Activated naive CD8-positive, alpha-beta T cell treated with anti-CD3 and anti-CD28 coated beads for 36 hours (primary cell): ENCODE measurements at places on chromosomes 7 and 10. TPM values are rescaled to one million over a fixed set of nuclear protein-coding genes. Genes with fewer than 3 reads are reported as not detected.

Gene ABCB4
- total RNA-seq, result 0.43 TPM

- no peaks in the 10 kb centered on the region for H3K36me3 ChIP-seq
- peaks cover 66% of the 10 kb centered on the region for H3K27me3 ChIP-seq
- no peak for DNase-seq
- no peak overlapping the region for H3K4me3 ChIP-seq
- H3K4me1 ChIP-seq, result no peaks in the 10 kb centered on the region
Observed at GRCh38 chr10:14163377-14164086, 167.2 kb downstream of the FRMD4A start.

Gene GARIN1A
- 0.29 TPM for total RNA-seq

DNA sequence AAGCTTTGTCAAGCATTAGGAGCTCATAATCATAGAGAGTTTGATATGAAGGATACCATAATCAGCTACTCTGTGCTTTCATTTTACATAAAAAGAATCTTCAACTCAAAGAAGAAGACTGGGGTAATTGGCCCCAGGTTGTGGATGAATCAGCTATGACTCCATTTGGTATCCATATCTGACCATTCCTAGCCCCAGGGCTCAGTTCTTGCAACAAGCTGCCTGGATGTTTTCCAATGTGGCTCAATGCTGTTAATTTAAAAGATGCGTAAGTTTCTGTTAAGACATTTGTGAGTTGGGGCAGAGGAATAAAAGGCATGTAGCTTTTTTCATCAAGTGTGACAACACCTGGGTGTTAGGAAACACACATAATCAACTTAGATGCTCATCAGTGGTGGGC, 951.1 kb downstream of the NRG3 start:
- no peak overlapping the region for H3K27ac ChIP-seq
- H3K27me3 ChIP-seq, result no peaks in the 10 kb centered on the region
- no peaks in the 10 kb centered on the region for H3K36me3 ChIP-seq
- no peak for DNase-seq
- H3K4me3 ChIP-seq, result no peak overlapping the region

DNA sequence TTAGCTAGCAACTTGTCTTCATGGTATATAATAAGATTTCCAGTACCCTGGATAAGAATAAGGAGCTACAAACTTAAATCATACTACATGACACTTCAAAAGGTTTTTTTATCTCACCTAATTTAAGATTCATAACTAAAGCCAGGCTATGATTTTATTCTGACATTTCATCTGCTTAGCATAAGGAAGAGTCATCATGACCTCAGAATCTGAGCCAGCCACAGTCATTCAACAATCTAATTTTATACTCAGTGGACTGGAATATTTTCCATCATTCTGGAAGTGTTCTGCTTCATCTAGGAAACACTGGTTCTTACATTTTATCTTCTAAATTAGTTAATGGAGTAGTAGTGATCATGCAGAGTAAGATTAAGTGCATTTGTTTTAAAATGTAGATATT, 102.1 kb upstream of the KCND2 start:
- no peaks in the 10 kb centered on the region for H3K4me1 ChIP-seq
- no peak overlapping the region for H3K4me3 ChIP-seq
- H3K27ac ChIP-seq, result no peak overlapping the region
- no peak for DNase-seq
- H3K36me3 ChIP-seq, result no peaks in the 10 kb centered on the region
- H3K27me3 ChIP-seq, result no peaks in the 10 kb centered on the region

Gene ELN
- total RNA-seq, result not detected

DNA sequence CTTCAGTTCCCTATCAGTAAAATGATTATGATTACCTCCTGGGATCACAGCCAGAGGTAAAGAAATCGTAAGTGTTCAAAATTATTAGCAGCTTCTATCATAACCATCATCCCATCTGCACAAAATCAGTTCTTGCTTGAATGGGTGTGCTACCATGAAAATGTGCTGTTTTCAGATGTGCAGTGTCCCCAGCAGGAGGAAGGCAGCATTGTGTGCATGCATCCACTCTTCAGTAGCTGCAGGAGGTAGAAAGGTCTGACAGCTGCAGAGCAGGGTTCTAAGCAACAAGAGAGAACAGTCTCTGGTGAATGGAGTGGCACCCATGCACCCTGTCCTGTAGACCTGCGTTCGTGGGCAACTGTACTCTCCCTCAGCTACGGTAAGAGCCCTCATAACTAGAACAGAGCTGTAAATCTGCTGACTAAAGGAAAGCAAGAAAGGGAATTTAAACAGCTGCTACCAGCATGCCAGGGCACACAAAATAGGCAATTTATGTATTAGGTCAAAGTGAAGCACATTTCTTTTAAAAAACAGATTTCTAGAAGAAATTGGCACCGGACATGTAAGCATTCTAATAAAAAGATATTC, 21.2 kb downstream of the VSTM2A start:
- H3K27ac ChIP-seq, result no peak overlapping the region
- no peaks in the 10 kb centered on the region for H3K27me3 ChIP-seq
- no peaks in the 10 kb centered on the region for H3K36me3 ChIP-seq
- no peaks in the 10 kb centered on the region for H3K4me1 ChIP-seq
- no peak for DNase-seq

DNA sequence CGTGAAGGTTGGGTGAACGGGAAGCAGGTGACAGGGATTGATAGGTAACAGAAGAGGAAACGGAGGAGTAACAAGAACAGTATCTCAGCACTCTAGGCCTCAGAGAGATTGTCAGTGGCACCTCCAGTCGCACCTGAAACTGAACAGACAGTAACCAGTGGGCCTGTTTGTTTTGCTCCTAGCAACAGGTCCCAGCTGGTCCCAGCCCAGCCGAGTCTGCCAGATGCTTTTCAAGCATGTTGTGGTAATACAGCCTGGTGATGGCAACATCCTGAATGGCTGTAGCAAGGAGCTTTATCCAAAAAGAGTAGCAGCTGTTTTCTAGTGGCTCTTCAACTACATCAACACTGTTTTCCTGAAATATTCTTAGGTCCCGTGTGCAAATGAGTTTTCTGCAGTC, 4.7 kb downstream of the CACNB2 start:
- H3K27ac ChIP-seq, result no peak overlapping the region
- peaks cover 24% of the 10 kb centered on the region for H3K27me3 ChIP-seq
- H3K4me1 ChIP-seq, result peaks cover 2% of the 10 kb centered on the region
- no peaks in the 10 kb centered on the region for H3K36me3 ChIP-seq

GRCh38 chr7:12518920-12519681, 51.4 kb upstream of the SCIN start:
- peaks cover 22% of the 10 kb centered on the region for H3K27me3 ChIP-seq
- no peak overlapping the region for H3K27ac ChIP-seq
- no peak for DNase-seq
- H3K4me3 ChIP-seq, result no peak overlapping the region
- H3K36me3 ChIP-seq, result no peaks in the 10 kb centered on the region

- H3K27me3 ChIP-seq, result no peaks in the 10 kb centered on the region
- no peak overlapping the region for H3K4me3 ChIP-seq
- peaks cover 27% of the 10 kb centered on the region for H3K4me1 ChIP-seq
Observed at GRCh38 chr10:131936294-131936693, 35.5 kb downstream of the PPP2R2D start.
